ENCODE measurements at places on chromosomes 6 and 20.
A peak's percentile ranks its signal among the peaks of the same experiment; 100 is the strongest.

DNA sequence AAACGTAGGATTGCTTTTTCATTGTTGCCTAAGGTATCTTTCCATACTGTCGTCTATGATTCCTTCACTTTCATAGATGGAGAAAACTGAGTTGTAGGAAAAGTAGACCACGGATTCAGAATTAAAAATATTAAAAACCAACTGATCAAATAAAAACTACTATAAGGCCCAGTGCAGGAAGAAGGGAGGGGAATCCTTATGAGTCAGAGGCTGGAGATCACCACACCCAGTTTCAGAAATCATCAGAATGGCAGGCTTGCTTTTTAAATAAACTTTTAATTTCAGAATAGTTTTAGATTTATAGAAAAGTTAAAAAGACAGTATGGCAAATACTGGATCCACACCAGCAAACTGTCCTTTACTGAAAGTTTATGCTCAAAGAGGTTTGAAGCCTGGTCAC lies 32.0 kb upstream of the POPDC3 start:
- no peak for DNase-seq

GRCh38 chr20:11676630-11677287 lies 240.9 kb upstream of the BTBD3 start:
- peak; percentile 5 for DNase-seq

- DNase-seq, result peak; percentile 43
Observed at GRCh38 chr20:1171461-1172093, 13.2 kb downstream of the TMEM74B start.

- peak; percentile 76 for DNase-seq
Observed at GRCh38 chr6:99425647-99426450, 741 bp upstream of the PNISR start.

DNA sequence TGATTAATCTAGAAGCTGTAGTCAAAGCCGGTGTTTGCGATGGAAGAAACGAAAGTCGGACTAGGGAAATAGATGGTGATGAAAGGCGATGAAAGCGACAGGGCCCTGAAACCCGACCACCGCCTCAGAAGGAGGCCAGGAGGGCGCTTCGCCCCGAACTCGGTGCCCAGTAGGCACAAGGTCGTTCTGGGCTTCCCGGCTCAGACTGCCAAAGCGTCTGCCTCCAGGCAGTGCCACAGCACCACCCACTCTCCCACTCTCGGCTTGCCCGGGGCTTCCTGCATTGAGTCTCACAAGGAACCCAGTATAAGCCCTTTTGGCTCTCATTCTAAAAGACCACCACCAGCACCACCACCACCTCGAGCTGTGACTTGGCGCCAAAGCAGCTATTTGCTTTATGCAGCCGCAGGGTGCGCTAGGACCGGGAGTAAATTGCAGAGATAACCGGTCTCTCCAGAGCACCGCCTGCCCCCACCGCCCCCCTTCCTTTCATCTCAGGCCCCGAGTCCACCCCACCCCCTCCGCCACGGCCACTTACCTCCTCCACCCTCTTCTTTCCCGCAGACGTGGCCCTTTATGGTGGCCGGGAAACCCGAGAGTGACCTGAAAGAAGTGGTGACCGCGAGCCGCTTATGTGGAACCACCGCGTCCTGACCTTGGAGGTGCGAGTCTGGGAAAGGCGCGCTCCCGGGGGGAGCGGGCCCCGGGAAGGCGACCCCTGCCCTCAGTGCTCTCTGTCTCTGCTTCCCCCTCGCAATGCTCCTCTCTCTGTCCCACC lies 2.4 kb downstream of the TCF21 start:
- no peak for DNase-seq

GRCh38 chr20:7038029-7038428 lies 270.5 kb downstream of the BMP2 start:
- DNase-seq, result no peak

DNA sequence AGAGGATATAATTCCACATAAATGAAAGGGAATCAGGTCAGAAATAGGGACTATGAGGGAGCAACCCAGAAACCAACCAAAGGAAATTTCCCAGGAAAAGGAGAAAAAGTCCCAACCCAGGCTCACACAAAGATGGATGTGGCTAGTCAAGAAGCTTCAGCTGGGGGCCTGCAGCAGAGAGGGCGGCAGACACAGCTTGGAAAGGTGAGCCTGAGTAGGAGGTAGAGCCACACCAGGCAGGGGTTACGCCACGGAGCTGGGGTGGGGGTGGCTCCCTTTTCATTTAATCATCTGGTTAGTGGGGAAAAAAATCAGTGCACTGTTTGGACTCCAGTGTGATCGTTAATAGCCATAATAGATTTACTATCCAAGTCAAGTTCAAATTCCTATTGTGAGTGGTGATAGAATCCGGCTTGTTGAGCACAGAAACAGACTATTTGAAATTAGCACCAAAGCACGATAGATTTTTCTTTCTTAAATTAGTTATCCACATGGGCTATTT lies 220.6 kb downstream of the TPBG start:
- no peak for DNase-seq

GRCh38 chr6:109872968-109873545 lies 105.1 kb upstream of the GPR6 start:
- no peak for DNase-seq

- no peak for DNase-seq
Observed at GRCh38 chr20:17612992-17613327, 43.1 kb downstream of the DSTN start.

- DNase-seq, result no peak
Observed at GRCh38 chr6:69954733-69955132, 88.4 kb downstream of the COL19A1 start.

All from hematopoietic multipotent progenitor cell treated with erythropoietin and hydrocortisone succinate and interleukin-3 and kit ligand, for 15 days (in vitro differentiated cells).